ENCODE measurements at places on chromosomes 7 and 10. TPM values are rescaled to one million over a fixed set of nuclear protein-coding genes. Genes with fewer than 3 reads are reported as not detected.

Gene MYL7
- 57.8 TPM for polyA plus RNA-seq

Gene ACSM6
- polyA plus RNA-seq: 0.34 TPM

Gene PPP1R9A
- polyA plus RNA-seq: 3.2 TPM

Gene ETV1
- 1.7 TPM for polyA plus RNA-seq

Gene CLDN15
- 6.1 TPM for polyA plus RNA-seq

Gene ZWINT
- 3.0 TPM for polyA plus RNA-seq
